GDM1 (cell line): ENCODE measurements at places on chromosomes 5 and 9.

DNA sequence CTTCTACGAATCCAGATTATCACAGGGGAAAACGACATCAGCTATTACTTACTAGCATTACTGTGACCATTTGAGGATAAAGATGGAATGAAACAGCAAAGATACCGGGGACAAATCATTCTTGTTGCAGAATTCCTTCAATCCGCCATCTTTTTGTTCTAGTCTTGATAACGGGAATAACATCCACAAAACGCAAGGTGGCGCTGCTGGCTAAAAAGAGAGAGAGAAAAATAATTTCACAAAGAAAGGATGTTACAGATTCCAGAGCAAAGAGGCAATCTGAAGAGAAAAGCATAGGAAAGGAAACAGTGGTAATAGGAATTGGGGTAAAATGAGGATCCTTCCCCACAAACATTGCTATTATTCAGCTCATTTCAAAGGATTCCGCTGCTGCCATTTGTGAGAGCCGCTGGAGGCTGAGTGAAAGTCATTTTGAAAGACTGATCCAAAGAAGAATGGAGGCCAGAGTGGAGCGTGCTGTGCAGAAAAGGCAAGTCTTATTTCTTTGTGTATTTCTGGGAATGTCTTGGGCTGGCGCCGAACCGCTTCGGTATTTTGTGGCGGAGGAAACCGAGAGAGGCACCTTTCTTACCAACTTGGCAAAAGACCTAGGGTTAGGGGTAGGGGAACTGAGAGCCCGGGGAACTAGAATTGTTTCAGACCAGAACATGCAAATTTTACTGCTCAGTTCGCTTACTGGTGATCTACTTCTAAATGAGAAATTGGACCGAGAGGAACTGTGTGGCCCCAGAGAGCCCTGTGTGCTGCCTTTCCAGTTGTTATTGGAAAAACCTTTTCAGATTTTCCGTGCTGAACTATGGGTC is at the start of gene PCDHB7:
Gene PCDHB7 (plus strand): TSS at position 264 of the 824 bp plus-strand sequence. CDS start 192 bp downstream, at position 456.
- no peak for DNase-seq

DNA sequence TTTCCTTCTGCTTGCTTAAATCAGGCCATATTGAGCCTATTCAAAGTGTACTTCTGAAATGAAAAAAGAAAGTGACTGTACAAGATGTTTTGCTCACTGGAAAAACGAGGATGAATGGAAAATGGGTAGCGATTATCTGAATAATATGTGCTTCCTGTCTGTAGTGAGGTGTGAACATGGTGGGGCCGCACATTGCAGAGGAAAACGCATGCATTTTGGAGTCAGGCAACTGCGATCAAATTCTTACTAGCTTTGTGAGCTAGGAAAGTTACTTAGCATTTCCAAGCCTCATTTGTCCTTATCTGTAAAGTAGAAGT is 73.0 kb upstream of the PRSS3 start:
- no peak for DNase-seq

DNA sequence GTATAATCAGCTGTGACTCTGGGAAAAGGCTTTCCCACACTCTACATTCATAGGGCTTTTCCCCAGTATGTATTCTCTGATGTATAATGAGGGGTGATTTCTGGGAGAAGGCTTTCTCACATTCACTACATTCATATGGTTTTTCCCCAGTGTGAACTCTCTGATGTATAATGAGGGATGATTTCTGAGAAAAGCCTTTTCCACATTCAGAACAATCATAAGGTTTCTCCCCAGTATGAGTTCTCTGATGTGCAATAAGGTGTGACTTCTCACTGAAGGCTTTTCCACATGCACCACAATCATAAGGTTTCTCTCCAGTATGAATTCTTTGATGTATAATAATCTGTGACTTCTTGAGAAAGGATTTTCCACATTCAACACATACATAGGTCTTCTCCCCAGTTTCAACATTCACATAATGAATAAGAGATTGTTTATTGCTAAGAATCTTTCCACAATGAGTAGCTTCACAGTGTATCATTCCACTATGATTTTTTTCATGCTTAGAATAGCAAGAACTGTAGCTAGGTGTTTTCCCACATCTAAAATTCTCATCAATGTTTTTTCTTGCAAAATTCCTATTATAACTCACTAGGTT is 26.7 kb upstream of the ZNF300 start:
- DNase-seq, result no peak

DNA sequence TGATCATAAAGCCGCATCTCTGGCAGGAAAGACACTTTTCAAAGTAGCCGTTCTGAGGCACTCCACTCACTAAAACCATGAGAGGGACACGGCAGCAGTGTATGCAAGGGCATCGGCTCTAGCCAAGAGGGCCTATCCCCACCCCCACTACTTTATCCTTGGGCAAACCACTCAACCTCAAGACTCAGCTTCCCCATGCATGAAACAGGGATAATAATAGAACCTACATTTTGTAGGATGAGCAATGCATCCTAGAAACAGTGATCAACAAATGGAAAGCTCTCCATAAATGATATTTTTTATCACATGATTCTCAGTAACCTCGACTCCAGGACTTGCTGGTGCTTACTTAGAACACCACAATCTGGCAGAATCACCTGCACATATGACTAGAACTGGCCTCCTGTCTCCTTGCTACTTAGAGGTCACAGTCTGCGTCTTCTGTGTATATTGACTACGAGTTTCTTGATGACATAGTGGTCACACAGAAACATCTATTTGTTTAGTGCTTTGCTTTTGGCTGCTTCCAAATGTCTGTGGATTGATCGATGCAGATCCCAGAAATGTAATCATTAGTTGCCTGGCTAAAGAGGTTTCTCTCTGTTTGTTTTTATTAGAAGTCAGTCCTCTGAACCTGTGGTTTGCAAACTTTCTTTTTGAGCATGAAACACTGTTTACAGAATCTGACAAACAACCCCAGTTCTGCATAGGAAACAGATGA is 102.1 kb downstream of the LHFPL2 start:
- DNase-seq, result no peak

- no peak for DNase-seq
These were observed 339.2 kb downstream of the GLIS3 start for GRCh38 chr9:3960661-3961144.
